ENCODE measurements at places on chromosomes 2 and 18. TPM values are rescaled to one million over a fixed set of nuclear protein-coding genes. Genes with fewer than 3 reads are reported as not detected.

- no peak for DNase-seq
Observed at GRCh38 chr2:45288532-45289417, 279.5 kb upstream of the SIX2 start.

- DNase-seq, result no peak
Observed at GRCh38 chr2:231920795-231921194, 5.4 kb downstream of the NPPC start.

DNA sequence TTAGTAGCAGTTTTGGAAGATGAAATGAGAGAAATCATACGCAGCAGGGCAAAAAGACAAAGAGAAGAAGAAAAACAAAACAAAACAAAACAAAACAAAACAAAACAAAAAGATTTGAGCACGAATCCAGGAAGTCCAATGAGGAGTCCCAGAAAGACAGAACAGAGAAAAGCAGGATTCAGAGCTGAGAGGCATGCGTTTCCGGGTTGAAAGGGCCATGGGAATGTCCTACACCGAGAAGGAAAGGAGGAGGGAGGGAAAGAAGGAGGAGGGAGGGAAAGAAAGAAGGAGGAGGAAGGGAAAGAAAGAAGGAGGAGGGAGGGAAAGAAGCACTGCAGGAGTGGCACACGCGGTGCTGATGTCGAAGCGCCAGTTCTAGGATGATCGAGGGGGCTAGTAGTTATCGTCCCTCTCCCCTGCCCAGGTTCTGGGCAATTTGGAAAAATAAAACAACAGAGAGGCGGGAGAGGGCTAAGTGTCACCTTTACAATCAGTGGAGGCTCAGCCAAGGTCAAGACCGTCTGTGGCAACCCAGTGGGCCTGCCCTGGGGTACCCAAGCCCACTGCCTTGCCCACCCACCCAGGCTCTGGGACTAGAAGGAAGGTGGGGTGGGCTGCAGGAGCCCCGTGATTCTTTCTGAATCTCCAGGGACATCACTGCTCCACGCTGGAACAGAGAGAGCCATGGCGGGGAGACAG is 68.4 kb downstream of the TWIST2 start:
- DNase-seq, result no peak

NMUR1 gene
- not detected for total RNA-seq

GRCh38 chr2:144583741-144584453 is 64.0 kb upstream of the ZEB2 start:
- DNase-seq, result peak; percentile 45

MAPK4 gene
- total RNA-seq, result under 0.01 TPM

RAB12 gene
- total RNA-seq, result 49.6 TPM

RAB6C gene
- total RNA-seq, result under 0.01 TPM

MERTK gene
- under 0.01 TPM for total RNA-seq

DNA sequence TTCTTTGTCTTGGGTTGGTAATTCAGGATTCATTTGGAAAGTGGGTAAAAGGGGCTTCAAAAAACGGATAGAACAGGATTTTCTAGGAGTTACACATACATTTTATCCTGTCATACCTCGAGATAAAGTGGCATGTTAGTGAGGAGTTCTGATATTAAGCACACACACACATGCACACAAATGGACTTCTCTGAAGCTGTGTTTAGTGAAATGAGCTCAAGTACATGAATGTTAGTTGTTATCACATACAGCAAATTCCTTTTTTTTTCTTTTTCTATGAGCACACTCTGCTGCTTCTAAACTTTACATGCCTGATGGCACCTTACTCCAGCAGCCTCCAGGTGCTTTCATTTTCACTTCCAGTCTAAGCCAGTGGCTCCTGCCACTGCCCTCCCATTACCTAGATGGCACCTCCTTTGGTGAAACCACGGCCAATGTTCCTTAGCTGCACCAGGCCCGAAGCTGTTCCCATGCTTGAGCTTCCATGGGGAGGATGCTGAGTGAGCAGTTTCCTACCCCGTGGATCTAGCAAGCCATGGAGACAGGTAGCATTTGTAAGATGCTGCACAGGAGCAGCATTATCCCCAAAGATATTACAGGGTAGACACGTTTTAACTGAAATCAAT is 49.7 kb downstream of the STAT1 start:
- DNase-seq, result no peak

TCF23 gene
- total RNA-seq, result not detected

ANO7 gene
- total RNA-seq, result 0.64 TPM

DSG1 gene
- not detected for total RNA-seq

PID1 gene
- total RNA-seq, result 16.4 TPM

DNA sequence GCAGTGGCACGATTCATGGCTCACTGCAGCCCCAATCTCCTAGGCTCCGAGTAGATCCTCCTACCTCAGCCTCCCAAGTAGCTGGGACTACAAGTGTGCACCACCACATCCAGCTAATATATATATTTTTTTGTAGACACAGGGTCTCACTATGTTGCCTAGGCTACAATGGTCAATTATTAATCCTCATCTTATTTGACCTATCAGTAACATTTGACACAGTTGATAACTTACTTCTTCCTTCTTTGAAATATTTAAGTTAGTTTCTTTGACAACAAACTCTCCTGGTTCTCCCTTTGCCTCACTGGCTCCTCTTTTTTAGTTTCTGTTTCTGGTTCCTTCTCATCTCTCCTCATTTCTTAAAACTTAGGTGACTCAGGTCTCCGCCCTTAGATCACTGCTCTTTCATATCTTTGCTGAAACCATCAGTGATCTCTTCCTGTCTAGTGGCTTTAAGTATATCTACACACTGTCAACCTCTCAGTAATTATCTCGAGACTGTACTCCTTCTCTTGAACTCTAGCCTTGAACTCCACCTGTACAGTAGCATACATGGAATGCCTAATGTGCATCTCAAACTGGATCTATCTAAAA is 11.5 kb downstream of the PGAP1 start:
- DNase-seq, result no peak

DNA sequence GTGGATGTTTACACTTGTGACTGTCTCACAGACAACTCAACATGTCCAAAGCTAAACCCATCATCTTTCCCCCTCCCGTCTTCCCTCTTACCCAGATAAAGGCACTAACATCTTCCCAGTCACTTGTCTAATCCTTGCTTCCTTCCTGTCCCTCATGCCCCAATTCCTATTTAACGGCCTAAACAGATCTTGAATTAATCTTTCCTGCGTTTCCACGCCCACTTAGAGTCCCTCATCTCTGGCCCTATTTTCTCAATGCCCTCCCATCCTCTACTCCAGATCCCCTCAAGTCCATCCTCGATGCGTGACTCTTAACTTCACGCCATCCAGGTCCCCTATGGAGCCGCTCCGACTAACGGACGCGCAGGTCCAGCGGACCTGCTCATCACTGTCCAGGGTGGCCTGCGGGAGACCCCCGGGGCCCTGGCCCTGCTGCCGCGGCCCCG is 682 bp upstream of the SCLY start:
- no peak for DNase-seq

NXPH2 gene
- under 0.01 TPM for total RNA-seq

GRCh38 chr2:236001854-236002253 is 166.3 kb downstream of the GBX2 start:
- no peak for DNase-seq
